Nephron progenitor cell (in vitro differentiated cells): ENCODE measurements at places on chromosomes 6 and 20.

GRCh38 chr6:51137777-51138176 lies 319.1 kb downstream of the TFAP2B start:
- DNase-seq: no peak

GRCh38 chr6:106154326-106154725 lies 68.2 kb downstream of the PRDM1 start:
- no peak for DNase-seq

DNA sequence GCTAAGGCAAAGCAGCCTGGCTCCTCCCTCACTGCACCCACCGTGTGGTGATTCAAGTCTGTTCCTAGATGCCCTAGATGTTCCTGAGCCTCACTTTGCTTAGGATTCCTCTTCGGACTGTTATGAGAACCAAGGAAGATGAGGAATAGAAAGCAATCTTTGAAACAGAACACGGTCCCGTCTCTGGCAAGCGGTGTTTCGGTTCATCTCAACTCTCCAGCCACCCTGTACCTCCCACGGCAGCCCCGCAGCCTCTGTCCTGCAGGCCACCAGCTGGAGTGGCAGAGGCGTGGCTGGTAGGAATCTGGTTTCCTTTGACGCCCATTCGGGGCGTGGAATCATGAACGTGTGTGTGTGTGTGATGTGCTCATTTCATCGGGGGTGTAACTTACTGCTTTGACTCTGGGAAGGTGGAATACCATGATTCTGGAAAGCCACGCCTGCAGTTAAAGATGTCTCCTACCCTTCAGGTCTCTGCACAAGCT lies 21.3 kb downstream of the PDE10A start:
- no peak for DNase-seq

DNA sequence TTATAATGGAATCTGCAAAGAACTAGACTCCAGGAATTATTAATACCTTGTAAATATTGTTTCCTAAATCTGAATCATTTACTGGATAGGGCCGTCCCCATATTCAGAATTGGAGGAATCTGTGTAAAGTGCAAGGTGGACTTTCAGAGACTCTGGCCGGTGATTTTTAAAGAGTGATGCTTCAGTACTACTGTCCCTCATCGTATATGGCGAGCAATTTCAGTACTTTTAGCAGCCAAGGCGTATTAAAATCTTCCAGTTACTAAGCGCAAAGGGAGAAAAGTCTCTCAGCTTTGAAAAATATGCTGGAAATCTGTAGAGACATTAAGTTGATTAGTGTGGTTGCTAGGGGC lies 483 bp downstream of the SMIM26 start:
- DNase-seq: no peak

GRCh38 chr6:89986650-89987074 lies 92.4 kb downstream of the GJA10 start:
- no peak for DNase-seq
